Choroid plexus epithelial cell (primary cell): ENCODE measurements at places on chromosomes 5 and 9.

- DNase-seq = no peak
These were observed 700.2 kb downstream of the IRX1 start for GRCh38 chr5:4295663-4296339.

GRCh38 chr5:20114526-20114925, 126.5 kb upstream of the CDH18 start:
- DNase-seq = no peak

- no peak for DNase-seq
These were observed 808.4 kb downstream of the CDH18 start for GRCh38 chr5:19179571-19179970.

DNA sequence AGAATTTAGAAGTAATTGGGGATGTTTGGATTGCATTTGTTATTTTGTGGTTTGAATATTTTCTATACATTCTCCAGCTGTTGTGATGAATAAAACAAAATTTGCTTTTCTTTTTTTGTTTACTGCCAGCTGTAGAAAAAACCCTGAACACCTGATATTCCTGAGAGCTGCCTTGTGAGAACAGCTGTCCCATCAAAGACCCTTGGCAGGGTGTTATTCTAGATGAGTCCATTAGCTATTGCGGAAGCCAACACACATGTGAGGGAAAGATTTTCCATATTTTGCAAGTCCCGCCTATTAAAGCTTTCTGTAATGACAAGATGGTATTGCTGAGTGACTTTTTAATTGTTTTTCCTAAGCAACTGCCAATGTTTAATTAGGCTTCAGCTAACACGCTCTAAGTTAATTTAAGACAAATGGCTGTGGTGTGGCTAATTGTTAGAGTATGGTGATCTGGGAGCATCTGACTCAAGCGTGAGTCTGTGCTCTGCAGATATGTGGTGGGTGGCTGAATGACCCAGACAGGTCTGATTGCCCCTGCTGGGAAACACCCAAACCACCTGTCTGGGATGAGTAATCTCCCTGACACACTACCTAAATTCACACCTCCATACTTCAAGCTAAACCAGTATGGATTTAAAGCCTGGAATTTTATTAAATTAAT, 86.5 kb upstream of the PRLR start:
- no peak for DNase-seq

- DNase-seq = no peak
These were observed 69.0 kb downstream of the DOCK2 start for GRCh38 chr5:169706071-169706470.

DNA sequence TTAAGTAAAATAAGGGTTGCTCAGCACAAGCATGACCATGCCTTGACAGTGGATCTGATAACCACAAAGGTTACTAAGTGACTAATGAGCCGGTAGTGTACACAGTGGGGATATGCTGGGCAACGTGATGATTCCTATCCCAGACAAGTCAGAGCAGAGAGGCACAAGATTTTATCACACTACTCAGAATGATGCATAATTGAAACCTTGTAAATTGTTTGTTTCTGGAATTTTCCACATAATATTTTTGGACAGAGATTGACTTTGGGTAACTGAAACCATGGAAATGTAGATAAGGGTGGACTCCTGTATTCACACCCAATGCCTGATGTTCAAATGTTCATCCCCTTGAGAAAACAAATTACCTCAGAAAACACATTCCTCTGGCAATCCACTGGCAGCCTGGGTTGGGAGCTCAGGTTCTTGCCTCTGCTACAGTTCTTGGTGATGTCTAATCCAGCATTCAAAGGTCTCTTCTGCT, 16.2 kb upstream of the ERAP1 start:
- DNase-seq = peak; percentile 73

DNA sequence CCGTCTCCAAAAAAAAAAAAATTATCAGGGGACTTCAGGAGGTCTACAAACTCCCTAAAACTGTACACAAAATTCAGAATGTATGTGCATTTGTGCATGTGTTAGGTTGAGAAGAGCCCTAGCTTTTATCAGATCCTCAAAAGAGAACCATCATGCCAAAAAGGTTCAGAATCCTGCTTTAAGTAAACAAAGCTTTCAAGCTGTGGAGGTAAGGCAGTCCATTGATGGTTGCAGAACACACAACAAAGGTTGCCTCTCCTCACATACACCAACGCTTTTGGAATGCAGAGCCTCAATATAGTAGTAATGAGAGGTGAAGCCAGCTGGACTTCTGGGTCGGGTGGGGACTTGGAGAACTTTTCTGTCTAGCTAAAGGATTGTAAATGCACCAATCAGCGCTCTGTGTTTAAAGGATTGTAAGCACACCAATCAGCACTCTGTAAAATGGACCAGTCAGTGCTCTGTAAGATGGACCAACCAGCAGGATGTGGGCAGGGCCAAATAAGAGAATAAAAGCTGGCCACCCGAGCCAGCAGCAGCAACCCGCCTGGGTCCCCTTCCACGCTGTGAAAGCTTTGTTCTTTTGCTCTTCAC, 57.9 kb upstream of the RNF38 start:
- DNase-seq = no peak

DNA sequence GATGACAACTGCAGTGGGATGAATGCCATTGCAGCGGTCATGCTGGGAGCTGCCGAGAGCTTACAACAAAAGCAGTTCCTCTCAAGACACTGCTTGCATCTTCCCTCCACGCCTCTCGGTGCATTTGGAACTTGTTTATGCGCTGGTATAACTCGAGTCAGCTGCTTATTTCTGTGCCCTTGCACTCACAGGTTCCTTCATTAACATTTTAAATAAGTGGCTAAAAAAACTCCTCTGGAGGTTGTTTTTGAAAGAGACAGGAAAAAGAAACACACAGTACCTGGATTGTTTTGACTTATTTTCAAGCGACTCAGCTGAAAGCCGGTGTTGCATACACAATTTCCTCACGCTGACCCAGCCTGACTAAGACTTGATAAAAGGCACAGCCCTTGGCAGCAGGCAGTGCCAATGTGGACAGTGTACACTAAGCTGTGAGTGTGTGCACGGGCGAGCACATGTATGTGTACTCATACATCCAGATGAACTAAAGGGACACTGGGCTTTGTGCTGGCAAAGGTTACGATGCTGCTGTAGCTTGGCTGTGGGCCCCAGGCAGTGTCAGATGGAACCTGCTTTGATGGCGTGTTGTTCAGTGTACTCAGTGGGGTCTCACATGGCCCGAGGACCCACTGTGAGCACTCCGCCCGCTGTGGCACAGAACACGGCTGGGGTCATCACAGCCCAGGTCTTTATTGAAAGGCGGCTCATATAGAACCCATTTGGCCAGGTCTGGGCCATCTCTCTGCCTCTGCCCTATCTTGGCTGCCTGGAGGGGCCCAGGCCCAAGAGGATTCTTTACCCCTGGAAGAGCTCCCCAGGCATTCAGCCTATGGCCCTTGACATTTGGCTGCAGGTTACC, 92.3 kb downstream of the ANKRD33B start:
- DNase-seq = no peak

DNA sequence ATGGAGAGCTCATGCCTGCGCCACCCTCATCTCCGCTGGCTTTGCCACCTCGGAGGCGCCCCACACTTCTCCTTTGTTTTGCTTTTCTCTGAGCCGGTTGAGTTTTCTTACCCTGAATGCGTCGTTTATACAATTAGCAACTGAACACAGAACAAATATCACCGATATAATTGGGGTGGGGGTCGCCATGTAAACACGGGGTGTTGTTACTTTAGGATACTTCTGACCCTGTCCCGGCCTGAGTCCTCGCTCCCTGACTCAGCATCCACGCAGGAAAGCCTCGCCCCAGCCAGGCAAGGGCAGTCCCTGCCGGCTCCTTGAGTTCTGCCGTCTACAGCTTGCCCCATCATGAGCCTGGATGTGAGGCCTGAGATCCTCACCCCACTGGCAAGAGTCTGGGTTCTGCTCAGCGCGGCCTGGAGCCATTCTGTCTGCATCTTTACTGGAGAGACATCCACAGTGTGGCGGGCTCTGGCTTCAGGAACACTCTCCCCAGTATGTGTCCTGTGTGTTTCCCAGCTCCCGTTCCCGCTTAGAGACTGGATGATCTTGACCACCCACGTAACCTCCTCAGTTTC, 5.5 kb downstream of the NKX2-5 start:
- DNase-seq = no peak

GRCh38 chr9:131661568-131662288, 78.1 kb downstream of the RAPGEF1 start:
- no peak for DNase-seq

- DNase-seq = peak; percentile 35
These were observed 2.2 kb upstream of the CDX1 start for GRCh38 chr5:150164211-150164980.

DNA sequence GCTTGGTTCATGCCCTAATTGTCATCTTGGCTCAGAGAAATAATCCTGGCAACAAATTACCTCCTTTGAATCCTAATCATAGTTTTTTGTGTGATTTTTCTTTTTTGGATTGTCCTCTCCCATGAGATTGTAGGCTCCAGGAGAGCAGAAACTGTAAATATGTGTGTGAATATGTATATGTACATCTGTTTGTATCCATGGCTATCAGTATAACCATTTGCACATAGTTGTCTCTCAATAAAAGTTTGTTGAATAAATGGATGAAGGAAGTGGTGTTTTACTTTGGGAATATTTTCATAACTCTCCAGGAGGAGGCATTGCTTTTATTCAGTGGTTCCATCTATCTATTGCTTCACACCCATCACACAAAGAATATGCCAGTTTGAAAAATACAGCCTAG, 20.1 kb downstream of the ZSWIM6 start:
- no peak for DNase-seq

GRCh38 chr5:95956021-95956899, 5.4 kb downstream of the ELL2 start:
- peak; percentile 27 for DNase-seq

DNA sequence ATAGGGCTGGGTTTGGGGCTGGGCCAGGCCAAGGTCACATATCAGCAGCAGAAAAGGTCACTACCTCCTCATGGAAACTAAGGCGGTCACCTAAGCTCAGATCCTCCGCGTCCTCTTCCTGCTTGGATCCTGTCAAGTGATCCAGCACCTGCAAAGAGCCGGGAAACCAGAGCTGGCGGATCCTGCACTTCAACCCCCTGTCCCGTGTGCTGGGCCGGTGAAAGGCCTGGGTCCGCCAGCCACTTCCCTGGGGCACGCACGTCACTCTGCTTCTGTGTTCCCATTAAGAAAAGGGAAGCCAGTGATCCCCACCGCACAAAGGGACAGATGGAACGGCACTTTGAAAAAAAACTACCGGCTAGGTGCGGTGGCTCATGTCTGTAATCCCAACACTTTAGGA, 61.3 kb upstream of the STXBP1 start:
- DNase-seq = no peak

GRCh38 chr5:136309376-136309775, 56.0 kb downstream of the TRPC7 start:
- no peak for DNase-seq

DNA sequence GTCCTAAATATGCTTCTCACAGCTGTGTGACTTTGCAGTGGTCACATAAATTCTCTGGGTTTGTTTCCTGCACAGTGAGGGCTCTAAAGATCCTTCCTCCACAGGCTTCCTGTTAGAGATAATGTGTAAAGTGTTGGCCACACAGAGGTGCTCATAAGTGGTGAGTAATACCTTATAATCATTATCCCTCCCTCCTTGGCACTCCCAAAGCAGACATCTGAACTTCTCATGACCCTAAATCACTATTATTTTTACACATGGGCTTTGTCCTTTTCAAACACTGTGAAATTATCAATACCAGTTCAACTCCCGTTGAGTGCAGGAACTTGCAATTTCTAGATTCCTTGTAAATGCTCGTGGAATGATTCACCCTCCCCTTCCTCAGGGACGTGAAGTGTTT, 100.2 kb downstream of the BRINP1 start:
- DNase-seq = peak; percentile 6
